ENCODE measurements at places on chromosomes 2 and 18.

DNA sequence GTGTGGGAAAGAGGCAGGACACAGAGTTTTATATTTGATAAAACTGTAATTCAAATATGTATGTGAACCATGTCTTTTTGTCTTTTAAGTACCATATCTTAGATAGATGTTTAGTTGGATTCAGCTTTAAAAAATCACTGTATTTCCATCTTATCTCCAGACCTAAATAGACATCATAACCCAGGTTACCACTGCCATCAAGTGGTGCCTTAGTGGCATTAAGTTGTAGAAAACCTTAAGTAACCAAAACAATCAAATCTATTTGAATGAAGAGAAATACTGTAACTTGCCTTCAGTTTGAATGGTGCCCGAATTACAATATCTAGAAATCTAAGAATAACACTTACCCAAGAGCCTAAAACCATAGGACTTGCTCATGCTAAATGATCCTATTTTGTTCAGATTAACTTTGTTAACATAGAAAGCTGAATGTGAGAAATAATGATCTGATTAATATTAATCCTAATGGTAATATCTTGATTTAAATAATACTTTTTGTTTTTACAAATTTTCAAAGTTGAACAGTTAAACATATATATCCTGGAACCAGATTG is 92.5 kb upstream of the MAP2 start:
- DNase-seq, result no peak

GRCh38 chr18:64244571-64244970 is 95.7 kb upstream of the LINC00305 start:
- no peak for DNase-seq

- no peak for DNase-seq
These were observed 124.3 kb downstream of the DHRS9 start for GRCh38 chr2:169193618-169194017.

DNA sequence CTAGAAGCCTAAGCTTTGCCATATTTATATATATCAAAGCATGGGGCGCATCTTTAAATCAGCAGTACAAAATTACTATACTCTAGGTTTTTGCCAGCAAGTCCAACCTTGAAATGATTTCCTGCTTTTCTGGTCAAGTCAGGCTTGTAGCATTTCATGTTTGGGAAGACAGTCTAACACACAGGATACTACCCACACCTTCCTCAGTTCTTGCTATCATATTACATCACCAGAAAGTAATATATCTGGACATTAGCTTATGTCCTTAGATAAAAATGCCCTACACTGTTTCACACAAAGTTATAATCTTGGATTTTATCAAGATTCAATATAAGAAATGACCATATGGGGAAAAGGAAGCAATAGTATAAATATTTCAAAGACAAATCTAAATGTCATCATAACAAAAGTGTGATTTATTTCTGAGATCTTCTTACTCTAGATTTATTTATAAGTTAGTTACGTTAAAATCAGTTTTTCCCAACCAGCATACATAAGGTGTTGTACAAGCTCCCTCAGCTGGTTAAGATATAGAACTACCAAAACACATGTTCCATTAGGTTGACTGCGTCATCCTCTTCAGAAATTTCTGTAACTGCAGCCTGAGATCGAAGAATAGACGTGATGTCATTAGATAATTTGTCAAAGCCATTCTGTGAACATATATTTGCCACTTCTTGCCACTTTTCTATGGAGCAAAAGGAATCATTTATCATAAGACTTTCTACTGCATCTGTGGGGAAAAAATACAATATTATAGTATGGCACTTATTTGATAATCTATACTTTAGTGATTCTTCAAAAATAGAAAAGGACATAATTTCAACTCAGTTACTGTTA is 56.6 kb downstream of the CLHC1 start:
- no peak for DNase-seq

DNA sequence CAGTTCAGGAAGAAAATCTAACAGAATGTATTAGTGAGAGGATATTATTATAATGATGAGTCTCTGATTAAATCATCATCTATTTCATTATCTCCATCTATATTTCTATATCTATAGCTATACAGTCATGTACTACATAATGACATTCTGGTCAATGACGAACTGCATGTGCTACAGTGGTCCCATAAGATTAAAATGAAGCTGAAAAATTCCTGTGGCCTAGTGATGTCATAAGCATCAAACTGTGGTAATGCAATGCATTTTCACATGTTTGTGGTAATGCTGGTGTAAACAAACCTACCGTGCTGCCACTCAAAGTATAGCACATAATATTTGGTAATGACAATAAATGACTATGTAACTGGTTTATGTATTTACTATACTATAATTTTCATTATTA is 1127.9 kb upstream of the CHAC2 start:
- DNase-seq, result no peak

- DNase-seq, result peak; percentile 50
These were observed 2.4 kb downstream of the PNKD start for GRCh38 chr2:218272531-218273212.

DNA sequence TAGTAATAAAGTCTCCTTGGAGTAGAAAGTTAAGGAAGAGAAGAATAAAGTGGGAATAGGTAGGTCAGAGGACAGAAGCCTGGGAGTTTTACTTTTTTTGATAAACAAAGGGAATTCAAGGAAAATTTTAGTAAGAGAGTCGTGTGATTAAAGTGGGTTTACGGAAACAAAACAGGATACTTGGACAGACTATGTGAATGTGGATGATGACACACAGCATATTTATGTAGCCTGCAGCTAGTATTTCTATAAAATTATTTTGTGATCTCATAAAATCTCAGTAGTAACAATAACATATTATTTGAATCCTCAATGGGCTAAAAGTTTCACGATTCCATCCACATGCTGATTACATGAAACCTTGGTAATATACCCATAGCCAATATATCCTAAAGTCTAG is 450.7 kb upstream of the PIK3C3 start:
- no peak for DNase-seq

DNA sequence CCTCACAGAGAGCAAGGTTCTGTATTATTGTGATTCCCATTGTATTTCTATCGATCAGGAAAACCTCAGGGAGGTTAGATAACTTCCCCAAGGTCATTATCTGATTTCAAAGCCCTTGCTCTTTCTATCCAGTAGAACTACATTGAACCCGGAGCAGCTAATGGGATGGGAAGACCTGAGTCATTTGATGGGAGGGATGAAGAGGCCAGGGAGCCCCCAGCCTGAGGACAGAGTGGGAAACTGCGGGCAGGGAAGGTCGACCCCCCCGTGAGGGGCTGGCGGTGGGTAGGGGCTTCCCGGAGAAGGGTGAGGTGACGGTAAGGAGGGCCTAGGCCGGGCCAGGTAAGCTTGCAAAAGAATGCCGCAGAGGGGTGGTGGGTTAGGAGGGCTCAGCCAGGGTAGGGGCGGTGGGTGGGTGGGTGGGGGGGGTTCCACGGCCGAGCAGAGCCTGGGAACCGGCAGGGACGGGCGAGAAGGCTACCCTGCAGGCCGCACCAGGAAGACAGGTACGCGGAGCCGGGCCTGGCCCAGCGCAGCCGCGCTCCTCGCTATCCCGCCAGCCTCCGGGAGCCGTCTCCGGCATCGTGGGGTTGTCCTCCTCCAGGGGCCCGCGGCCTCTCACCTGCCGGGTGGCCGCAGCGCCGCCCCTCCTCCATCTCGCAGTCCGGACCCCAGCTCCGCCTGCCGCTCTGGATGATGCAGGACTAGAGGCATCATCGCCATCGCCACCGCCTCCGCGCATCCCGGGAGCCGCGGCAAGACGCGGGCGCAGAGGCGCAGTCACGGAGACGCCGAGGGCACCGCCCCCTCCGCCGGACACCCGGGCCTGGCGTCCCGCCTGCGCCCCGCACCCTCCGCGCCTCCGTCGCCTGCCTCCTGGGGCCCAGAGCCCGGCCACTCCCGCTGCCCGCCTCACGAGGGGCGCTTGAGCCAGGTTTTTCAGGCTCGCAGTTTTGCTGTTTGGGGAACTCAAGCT is at the start of gene GPR75:
Gene GPR75 (minus strand): TSS at position 762 of the 976 bp plus-strand sequence. CDS start 5,211 bp downstream, outside the sequence.
- DNase-seq, result no peak

DNA sequence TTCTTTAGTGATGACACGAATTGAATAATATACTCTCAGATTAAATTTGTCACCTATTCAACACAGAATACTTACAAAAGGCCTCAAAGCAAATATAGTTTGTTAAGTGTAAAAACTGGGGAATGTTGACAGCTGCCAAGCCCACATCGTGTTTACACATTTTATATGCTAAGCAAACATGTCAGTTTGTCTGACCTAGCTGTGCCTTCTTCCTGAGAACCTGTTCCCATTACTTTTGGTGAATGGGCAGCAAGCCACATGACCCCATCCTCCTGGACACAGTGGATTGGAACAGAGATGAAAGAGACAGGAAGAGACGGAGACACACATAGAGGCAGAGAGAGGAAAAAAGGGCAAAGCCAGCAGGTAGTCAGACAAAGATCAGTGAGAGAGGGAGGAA is 22.9 kb upstream of the CUL3 start:
- DNase-seq, result no peak

- no peak for DNase-seq
These were observed 1.5 kb downstream of the EXOC6B start for GRCh38 chr2:72824224-72824842.

- DNase-seq, result no peak
These were observed 350.7 kb upstream of the SYT4 start for GRCh38 chr18:43627848-43628530.

DNA sequence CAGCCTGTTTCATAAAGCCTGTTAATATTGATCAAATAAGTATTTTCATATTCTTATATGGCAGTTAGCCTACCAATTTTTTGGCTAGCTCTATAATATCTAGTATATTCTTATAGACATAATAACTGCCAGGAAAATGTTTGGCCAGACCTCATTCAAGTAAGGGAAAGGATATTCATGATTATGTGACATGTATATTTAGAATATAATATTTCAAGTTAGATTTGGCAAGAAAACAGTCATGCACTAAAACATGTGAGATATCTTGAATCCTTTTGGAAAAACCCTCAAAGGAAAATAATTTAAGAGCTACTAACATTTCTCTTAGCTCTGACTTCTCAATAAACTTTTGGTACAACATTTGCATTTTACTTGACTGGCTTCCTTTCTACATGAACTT is 694.1 kb downstream of the PLCL1 start:
- no peak for DNase-seq

- no peak for DNase-seq
These were observed 686.9 kb upstream of the NRXN1 start for GRCh38 chr2:51718881-51719280.

DNA sequence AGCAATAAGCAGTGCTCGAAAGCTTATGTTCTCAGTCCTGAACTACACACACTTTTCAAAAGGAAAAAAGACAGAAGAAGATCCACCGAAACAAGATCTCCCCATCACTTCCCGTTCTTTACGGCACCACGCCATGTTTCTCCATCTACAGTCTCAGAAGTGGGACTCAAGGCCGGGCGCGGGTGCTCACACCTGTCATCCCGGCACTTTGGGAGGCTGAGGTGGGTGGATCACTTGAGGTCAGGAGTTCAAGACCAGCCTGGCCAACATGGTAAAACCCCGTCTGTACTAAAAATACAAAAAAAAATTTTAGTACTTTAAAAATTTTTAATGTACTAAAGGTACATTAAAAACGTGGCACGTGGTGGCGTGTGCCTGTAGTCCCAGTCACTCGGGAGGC is 31.2 kb downstream of the ZNF516 start:
- DNase-seq, result no peak

DNA sequence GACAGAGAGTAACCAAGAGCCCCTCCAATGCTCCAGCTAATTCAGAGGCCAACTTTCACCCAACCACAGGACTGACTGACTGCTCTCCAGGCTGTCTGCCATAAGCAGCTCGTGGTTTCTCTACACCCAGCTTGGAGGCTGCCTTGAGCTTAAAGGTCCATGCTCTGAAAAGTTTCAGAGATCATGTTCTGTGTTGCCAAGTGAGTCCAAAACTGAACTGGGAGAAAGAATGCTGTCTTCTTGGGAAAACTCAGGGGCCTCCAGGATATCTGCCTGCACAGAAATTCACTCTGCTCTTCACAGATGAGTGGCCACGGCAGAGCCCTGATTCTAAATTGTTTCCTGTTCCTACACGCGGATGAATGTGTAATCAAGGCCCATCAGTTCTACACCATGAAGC is 51.1 kb downstream of the LPIN2 start:
- no peak for DNase-seq

DNA sequence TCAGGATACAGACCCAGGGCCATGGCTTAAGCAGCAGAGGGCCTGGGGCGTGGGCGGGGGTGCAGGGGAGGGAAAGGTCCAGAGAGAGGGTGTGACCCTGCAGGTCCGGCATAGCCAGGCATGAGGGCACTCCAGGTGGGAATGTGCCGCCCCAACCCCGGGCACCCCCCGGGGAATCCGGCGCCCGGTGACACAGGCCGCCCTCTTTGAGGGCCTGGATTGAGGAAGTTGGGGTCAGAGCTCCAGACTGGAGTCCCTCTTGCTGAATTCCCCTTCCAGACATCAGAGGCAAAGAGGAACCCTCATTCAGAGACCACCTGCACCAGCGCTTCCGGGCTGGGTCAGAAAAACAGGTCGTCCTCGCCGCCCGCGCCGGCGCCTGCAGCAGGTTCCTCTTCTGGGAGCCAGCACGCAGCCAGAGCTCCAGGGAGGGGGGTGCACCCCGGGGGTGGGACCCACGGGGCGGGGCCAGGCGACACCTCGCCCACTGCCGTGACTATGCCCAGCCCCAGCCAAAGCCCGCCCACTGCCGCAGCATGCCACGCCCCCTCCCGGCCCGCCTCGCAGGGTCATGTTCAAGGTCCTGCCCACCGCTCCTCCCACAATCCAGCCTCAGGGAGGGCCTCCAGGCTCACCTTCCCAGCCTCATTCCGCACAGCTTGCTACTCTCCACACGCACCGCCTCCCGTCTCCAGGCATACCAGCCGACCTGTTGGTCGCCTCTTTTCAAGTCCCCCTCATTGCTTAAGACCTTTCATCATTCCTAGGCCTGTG is 98.3 kb upstream of the ID2 start:
- DNase-seq, result peak; percentile 97

GRCh38 chr2:31241625-31242270 is 7.8 kb downstream of the EHD3 start:
- DNase-seq, result no peak

DNA sequence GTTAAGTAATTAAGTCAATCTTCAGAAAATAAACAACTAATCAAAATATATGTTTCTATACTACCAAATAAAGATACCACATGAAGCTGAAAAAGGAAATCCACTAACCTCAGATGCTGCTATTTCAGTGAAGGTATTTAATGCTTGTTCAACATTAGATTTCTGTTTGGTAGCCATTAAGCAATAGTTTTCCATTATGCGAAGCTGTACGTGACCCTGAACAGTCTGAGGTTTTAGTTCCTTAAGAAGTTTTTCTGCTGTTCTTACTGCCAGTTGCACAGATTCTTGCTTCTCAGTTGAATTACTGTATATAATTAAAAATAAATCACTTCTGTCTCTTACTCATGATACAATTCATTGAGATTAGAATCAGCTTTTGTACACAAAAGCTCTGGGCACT is 65.4 kb downstream of the TTC21B start:
- no peak for DNase-seq

GRCh38 chr2:47236503-47237215 is 81.6 kb upstream of the STPG4 start:
- DNase-seq, result no peak

GRCh38 chr18:73848656-73849055 is 299.0 kb downstream of the FBXO15 start:
- no peak for DNase-seq

Measured in mesothelial cell of epicardium (in vitro differentiated cells).